ENCODE measurements at places on chromosomes 5 and 9.

- no peak for DNase-seq
These were observed 6.2 kb downstream of the NKX2-5 start for GRCh38 chr5:173228639-173229381.

GRCh38 chr5:143642791-143643190 is 169.2 kb upstream of the HMHB1 start:
- DNase-seq, result no peak

DNA sequence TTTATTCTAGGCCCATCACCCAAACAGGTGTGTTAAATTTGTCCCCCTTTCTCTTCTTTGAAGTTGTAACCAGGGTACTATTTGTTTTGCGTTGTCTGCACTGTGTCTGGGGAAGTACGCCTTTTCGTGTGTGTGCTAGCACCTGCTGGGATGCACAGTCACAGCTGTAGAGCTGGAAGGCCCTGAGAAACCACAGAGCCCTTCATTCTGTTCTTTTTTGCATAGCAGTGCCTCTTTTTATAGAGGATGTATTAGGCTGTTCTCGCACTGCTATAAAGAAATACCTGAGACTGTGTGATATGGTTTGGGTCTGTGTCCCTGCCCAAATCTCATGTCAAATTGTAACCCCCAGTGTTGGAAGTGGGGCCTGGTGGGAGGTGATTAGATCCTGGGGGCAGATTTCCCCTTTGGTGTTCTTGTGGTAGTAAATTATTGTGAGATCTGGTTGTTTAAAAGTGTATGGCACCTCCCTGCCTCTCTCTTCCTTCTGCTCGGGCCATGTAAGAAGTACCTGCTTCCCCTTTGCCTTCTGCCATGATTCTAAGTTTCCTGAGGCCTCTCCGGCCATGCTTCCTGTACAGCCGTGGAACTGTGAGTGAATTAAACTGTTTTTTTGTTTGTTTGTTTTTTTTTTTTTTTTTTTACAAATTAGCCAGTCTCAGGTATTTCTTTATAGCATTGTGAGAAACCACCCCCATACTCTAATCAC is 14.0 kb downstream of the SEC61B start:
- no peak for DNase-seq

- no peak for DNase-seq
These were observed 47.2 kb downstream of the OR2K2 start for GRCh38 chr9:111282845-111283244.

- no peak for DNase-seq
These were observed 441.3 kb upstream of the CCNG1 start for GRCh38 chr5:162996053-162996452.
